CD4-positive, alpha-beta T cell (primary cell): ENCODE measurements at places on chromosomes 16 and 17.

GRCh38 chr17:64998436-64999190, 57.9 kb downstream of the GNA13 start:
- no peak for DNase-seq

- no peak for DNase-seq
Observed at GRCh38 chr17:4582691-4583090, 1.6 kb upstream of the SMTNL2 start.

GRCh38 chr17:68424861-68425260, 32.4 kb downstream of the WIPI1 start:
- no peak for DNase-seq

DNA sequence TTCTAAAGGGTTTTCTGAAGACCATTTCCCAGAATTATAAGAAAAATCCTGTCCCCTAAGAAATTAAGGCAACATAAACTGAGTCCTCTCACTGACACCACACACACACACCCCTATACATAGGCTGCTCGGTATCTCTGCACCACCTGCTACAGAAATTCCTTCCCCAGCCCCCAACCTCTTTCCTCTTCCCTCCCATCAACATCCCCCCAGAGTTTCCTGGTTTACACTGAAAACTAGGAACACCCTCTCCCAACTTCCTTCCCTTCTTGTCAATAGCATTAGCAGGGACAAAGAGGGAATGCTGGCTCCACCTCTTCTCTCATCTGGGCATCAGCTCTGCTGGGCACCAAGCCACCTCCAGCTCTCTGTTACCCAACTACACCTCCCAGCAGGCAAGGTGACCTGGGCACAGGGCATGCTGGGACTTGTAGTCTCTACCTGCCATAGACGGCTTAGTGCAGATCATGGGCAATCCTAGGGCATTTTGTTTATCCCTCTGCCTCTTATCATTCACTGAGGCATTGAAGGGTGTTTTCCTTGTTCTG, 15.7 kb downstream of the CAVIN1 start:
- peak; percentile 69 for DNase-seq

DNA sequence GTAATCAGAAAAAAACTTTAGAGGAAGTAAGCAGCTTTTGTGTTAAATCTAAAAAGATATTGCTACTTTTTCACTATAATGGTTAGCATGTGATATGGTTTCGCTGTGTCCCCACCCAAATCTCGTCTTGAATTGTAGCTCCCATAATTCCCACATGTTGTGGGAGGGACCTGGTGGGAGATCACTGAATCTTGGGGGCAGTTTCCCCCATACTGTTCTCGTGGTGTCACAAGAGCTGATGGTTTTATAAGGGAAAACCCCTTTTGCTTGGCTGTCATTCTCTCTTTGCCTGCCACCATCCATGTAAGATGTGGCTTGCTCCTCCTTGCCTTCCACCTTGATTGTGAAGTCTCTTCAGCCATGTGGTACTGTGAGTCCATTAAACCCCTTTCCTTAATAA, 117.1 kb downstream of the KCNJ2 start:
- no peak for DNase-seq

- DNase-seq, result no peak
Observed at GRCh38 chr16:58046936-58047335, 21.4 kb downstream of the MMP15 start.

- DNase-seq, result no peak
Observed at GRCh38 chr16:79562166-79562823, 38.2 kb downstream of the MAF start.

- no peak for DNase-seq
Observed at GRCh38 chr16:73037845-73038570, 9.9 kb downstream of the ZFHX3 start.

- no peak for DNase-seq
Observed at GRCh38 chr17:64157669-64158180, 27.8 kb upstream of the ERN1 start.

DNA sequence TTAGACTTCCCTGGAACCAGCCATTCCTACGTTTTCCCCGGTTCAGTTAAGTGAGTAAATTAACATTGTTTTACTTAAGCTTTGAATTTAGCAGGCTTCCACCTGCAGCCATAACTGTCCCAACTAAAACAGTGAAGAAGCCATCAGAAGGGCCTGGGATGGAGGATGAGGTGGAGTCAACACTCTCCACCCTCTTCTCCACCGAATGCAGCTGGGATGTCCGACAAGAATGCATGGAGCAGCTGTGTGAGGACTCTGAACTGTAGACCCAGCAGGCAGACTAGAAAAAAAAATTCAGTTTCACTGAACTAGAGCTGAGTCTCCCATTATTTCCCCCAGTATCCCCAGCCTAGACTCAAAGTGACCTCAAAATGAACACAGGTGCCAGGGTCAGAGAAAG, 114.8 kb downstream of the C16orf95 start:
- no peak for DNase-seq

GRCh38 chr17:37116671-37117185, 168.0 kb downstream of the AATF start:
- no peak for DNase-seq

DNA sequence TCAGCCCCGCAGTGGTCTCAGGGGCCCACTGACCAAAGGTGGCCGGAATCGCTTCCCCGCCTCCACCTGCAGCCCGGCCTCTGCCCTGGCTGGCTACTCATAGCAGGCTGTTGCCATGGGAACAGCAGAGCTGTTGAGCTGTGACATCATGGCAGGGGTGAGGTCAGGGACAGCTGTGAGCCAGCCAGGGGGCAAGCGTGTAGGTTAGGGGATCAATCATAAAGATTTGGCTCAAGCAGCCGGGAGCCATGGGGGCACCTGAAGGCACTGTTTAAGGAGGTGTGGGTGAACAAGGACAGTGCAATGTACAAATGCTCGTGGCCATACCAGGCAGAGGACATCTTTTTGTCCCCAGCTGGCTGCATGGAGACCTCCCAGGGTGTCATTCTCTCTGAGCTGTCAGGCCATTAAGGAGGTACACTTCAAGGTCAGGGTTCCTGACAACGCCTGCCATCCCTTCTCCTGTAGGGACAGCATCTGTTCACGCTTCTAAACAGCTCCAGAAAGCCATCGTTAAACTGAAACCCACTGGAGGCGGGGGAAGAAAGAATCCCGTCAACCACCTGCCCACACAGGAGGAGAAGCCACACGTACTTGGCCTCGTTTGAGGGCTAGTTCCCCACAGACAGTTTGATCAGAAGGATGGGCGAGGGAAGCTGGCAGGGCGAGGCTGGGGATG, at the start of gene CEP295NL:
Gene CEP295NL, minus strand, starts transcription at position 101 of the 679 bp plus-strand sequence. CDS start 1,373 bp downstream, outside the sequence.
- no peak for DNase-seq

DNA sequence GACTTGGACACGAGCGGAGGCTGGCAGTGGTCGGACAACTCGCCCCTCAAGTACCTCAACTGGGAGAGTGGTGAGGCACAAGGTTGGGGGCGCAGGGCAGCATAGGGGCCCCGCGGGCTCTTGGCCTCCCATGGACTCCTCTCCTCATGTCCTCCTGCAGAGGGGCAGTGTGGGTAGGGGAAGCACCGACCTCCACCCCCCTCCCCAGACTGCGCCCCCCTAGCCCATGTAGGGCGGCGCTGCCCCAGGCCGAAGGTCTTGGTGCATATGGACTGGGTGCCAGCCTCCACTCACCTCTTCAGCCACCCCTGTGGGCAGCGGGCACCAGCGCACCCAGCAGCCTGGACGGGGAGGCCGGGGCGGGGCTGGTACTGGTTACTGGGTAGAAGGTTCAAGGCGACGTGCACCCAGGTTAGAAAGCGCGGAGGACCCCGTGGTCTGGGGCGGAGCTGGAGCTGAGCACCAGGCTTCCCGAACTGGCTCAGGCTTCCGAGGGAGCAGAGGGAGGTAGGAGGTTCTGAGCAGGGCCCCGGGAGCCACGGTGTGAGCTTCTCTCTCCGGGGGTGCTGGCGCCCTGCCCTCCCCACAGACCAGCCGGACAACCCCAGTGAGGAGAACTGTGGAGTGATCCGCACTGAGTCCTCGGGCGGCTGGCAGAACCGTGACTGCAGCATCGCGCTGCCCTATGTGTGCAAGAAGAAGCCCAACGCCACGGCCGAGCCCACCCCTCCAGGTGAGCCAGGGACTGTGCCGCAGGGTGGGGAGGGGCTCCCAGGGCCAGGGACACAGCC, 39.5 kb downstream of the MRC2 start:
- no peak for DNase-seq

GRCh38 chr17:69883120-69883519, 191.9 kb upstream of the KCNJ16 start:
- no peak for DNase-seq

- DNase-seq, result no peak
Observed at GRCh38 chr17:18250708-18251107, 7.8 kb downstream of the FLII start.

GRCh38 chr17:7851438-7852261, 3.2 kb upstream of the TMEM88 start:
- peak; percentile 93 for DNase-seq

DNA sequence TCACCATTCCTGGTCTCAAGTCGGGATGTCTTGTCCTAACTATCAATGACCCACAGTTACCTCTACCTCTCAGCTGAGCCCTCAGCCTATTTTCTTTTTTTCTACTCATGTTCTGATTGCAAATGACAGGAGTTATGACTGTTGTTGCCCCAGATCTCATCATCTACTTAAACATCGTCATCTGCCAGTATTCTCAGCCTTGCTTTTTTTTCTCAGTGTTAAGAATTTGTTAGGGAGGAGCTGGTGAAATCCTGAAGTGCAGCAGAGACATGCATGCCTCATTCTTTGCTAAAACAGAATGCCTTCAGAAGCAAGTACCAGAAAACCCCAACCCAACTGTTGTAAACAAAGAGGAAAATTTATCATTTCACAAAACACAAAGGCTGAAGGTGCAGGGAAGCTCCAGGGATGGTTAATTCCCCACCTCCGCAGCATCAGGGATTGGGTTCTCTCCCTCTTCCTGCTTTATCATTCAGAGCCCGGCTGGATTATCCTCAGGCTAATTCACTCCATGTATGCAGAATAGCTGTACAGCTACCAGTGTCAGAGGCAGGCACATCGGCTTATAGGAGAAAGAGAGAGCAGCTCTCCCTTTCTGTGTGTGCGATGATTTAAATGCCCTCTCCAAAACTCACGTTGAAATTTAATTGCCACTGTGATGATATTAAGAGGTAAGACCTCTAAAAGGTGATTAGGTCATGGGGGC, 540.8 kb upstream of the HSBP1 start:
- no peak for DNase-seq

GRCh38 chr17:45077643-45078042, 16.5 kb downstream of the NMT1 start:
- DNase-seq, result no peak
